ENCODE measurements at places on chromosomes 11 and 22. TPM values are rescaled to one million over a fixed set of nuclear protein-coding genes. Genes with fewer than 3 reads are reported as not detected.

DNA sequence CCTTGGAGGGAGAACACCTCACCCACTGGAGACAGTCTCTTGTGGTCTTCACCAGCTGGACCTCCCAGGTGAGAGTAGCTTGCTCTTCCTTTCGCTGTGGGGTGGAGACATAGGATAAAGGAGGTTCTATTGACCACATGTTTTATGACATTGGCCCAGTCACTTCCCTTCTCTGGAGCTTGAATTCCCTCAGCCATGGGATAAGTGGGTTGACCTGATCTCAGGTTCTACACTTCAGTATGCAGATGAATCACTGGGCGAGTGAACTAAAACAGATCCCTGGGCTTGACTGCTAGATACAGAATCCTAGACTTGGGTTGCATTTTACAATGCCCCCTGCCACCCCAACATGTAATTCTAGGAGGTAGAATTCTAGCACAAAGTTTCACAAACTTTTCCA lies 54.8 kb upstream of the PRSS23 start:
- no peak for DNase-seq

- no peak for DNase-seq
Observed at GRCh38 chr11:113562576-113562975, 87.4 kb upstream of the DRD2 start.

The CELSR1 gene
- 9.4 TPM for polyA plus RNA-seq

DNA sequence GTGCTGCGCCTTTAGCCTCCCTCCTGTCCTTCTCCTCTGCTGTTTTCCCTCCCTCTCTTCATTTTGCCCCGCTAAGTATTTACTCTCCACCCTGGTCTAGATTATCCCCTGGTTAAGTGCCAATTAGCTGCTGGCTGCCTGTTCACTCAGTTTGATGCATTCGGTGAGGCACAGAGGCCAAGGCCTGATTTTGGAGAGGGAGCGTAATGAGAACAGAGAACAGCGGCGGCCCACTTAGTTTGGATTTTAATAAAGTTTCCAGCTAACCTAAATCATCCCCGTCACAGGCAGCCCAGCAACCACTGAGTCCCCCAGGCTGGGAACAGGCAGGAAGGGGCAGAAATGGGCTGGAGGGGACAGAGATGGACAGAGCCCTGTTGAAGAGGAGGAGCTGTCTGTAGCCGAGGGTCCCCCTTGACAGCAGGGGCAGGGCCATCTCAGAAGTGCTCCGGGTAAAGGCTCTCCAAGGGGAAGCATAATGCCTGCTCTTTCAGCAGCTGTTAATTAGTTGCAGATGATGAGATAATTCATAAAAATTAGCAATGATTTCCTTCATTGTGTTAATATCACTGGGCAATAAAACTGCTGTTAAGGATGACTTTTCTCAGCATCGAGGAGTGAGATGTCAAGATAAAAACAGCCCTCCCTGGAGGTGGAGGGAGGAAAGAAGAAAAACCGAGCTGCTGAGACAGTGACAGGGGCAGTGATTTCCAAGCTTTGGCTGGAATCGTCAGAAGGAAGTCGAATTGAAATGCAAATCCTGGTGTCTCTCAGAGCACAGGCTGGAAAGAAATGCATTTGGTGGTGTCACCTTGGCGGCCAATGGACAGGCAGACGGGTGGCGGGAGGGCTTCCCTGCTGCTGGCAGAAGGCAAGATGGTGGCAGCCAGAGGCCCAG lies 170.1 kb downstream of the GRIK4 start:
- no peak for DNase-seq

DNA sequence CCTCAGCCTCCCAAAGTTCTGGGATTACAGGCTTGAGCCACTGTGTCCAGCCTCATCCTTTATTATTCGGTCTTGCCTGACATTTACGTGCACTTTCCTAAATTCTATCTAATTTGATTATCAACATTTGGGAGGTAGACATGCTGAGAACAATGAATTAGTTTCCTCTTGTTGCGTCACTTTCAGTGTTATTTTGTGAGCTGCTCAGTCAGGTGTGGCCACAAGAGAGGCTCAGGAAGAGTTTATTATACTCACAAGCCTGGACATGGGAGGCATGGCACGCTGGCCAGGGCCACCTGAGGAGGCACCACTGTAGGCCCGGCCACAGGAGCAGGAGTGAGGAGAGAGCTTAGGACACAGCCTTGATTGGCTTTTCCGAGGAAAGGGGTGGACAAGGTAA lies 59.7 kb upstream of the RBFOX2 start:
- no peak for DNase-seq

DNA sequence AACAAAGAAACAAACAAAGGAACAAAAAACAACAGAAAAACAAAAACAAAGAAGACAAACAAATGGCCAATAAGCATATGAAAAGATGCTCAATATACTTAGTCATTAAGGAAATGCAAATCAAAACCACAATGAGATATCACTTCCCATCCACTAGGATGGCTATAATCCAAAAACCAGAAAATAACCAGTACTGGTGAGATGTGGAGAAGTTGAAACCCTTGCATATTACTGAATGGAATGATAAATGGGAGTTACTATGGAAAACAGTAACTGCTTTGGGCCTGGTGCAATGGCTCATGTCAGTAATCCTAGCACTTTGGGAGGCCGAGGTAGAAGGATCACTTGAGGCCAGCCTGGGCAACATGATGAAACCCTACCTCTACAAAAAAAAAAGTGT lies 44.9 kb upstream of the RBFOX2 start:
- no peak for DNase-seq

DNA sequence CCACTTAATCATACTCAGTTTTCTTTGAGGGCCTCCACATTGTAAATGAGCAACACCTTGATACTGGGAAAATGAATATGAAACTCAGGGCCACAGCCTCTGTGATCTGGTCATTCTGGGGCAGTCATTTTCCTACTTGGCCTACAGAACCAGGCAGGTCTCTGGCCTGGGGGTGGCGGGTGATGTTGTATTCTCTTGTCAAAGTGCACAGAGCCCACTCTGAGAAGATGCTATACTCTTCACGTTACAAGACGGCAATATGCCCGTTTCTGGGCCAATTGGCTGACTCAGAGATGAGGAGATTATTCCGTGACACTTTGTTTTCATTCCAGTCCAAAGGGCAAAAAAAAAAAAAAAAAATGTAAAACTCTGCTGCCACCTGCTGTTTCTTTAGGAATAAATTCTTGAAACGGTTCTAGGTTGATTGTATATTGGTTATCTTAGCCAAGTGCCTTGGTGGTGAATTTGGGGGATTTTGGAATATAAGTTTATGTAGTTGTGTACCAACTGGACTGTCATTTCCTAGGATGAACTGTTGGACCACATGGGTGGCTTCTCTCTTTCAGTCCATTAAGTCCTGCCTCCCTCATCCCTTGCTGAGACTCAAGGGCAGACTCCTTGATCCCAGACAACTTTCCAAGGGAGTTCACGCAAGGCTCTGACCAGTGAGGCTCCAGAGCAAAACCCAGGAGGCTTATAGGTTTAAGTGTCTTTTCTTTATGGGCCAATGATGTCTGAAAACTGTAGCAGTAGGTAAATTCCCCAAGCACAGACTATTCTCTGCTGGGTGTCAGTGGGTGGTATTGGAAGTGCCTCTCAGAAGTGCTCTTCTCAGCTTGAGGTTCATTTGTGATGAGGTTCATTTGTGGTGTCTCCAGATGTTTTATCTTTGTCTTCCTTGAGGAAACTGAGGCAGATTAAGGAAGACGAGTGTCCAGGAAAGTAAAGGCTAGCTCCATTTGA lies 18.2 kb downstream of the ADM start:
- peak; percentile 70 for DNase-seq

GRCh38 chr22:38484244-38484643 lies 16.3 kb downstream of the KDELR3 start:
- no peak for DNase-seq

DNA sequence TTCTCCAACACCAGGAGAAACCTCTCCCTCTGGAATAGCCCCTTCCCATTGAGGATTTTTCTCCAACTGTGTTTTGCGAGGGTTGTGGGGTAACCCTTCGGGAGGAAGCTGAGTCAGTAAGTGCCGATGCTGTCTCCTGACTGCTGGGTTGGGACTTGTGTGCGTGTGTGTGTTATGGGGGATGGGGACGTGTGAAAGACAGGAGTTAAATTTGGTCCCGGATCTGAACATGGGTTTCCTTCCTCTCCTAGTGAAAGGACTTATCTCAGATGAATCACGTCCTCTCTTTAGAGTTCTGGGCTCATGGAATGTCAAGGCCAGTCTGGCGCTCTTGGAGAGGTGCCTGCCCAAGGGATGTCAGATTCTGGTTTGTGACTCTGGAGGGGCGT lies 33.3 kb downstream of the KIAA1671 start:
- no peak for DNase-seq

DNA sequence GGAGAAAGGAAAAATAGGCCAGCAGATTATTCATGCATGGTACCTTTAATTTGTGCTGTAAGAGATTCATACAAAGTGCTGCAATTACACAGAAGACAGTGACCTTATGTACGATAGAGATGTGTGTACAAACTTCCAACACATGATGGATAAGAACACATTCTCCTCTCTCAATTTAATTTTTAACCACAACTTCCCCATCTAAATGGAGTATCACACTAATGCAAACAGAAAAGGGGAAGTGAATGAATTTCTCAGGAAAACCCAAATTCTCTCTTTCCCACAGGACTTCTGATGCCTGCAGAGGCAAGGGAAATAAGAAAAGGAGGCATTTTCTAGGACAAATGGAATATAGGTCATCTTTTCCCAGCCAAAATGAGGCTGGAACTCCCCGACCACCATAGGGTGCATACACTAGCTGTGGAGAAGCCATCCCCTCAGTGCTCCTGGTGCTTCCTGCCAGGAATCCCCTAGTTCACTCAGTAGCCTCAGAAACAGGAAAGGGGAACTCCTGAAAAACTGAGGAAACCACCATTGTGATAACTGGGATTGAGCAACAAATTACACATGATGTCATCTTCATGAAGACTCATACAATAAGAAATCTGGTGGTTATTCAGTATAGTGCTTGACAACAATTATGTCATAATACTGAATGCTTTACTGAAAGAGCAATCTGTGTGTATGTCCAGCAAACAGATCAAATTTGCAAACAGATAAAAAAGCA lies 22.4 kb downstream of the MMP10 start:
- no peak for DNase-seq

DNA sequence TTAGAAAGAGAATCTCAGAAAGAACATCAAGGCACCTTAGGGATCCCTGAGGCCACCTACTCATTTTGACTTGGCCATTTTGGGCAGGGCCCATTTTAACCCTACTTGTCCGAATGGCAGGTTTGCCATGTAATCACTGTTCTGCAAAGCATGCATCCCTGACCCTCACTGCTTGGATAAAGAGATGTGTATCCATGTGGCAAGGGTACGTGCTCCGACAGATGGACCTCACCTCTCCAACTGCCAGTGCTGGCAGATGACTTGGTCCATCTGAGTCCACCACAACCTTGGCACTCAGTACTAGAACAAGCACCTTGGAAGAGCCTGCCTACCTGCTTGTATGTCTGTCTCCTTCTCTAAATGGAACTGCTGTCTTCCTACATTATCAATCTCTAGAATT lies 139.4 kb downstream of the SPATA19 start:
- DNase-seq: no peak

GRCh38 chr11:117039270-117039669 lies 59.0 kb downstream of the SIK3 start:
- DNase-seq: no peak

GRCh38 chr22:39474351-39475111 lies 17.7 kb downstream of the MGAT3 start:
- DNase-seq: no peak

GRCh38 chr11:83695046-83695445 lies 408.9 kb upstream of the CCDC90B start:
- DNase-seq: no peak

The CHKB gene
- polyA plus RNA-seq: 299 TPM

The TMEM121B gene
- 0.23 TPM for polyA plus RNA-seq

The TEX12 gene
- 0.37 TPM for polyA plus RNA-seq

The SYNGR1 gene
- 6.1 TPM for polyA plus RNA-seq

- DNase-seq: no peak
Observed at GRCh38 chr11:99020352-99021225, at the start of gene CNTN5. Gene CNTN5 (plus strand): TSS chr11:99020949.
